HS-27A (cell line): ENCODE measurements at places on chromosomes 6 and 20.

GRCh38 chr20:62235001-62235776 lies 3.1 kb upstream of the OSBPL2 start:
- DNase-seq, result no peak

DNA sequence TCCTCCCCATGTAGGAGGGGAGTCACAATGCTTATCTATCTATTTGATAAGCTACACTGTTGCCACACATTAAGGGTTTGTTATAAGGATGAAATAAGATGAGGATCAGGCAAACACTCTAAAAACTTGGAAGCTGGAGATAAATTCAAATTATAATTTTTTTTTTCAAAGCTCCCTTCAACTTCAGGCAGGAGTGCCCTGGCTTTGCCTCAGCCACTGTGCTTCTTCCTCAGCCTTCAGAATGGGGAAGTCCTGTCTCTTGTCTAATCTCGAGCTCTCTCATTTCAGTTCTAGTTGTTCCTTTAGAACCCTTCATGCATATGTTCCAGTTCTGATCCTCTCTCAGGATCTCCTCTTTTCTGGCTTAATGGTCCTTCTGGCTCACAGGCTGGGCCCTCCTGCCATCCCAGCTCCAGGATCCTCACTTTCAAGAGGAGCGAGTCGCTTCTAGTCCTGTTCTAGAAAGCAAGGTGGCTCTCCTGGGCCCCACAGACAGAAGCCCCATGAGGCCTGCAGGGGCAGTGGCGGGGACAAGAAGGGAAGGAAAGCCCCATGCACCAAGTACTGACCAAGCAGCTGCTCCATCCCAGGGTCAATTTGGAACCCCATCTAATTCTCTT lies 164.3 kb downstream of the VEGFA start:
- no peak for DNase-seq

DNA sequence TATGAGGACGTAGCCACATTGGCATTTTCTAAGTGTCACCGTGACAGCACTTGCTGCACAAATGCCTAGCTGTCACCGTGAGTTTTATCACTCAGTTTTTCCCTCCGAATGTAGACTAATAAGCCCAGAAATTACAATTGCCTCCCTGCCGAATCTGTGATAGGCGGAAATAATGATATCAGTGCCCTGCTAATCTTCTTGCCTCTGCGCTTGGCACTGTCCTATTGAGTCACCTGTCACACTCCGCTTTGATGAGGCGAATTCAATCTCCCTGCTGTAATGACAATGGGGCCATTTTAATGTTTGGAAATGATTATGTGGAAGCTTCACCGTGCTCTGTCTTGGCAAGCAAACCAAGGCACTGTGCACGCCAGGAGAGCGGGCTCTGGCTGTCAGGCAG lies 112.8 kb downstream of the LINC00237 start:
- DNase-seq, result no peak

- no peak for DNase-seq
Observed at GRCh38 chr6:56437171-56437900, 190.0 kb upstream of the COL21A1 start.

- DNase-seq, result peak; percentile 99
Observed at GRCh38 chr20:33666293-33667244, at the start of gene ACTL10. ACTL10 (plus strand) TSS chr20:33666943; CDS start chr20:33667498, 555 bp downstream.

DNA sequence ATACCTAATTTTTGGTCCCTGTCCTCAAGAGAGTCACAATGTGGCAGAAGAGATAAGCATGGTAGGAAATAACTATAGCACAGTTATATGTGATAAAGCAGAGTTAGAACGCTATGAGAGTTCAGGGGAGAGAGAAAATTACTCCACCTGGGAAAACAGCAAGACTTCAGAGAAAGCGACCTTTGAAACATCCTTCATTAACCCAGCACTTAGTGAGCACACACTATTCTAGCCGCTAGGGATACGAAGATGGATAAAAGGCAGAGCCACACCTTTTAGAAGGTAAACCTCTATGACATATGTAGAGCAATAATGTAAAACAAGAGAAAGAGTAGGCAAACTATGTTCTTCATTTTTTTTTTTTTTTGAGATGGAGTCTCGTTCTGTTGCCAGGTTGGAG lies 264.3 kb downstream of the PTPRK start:
- DNase-seq, result no peak

GRCh38 chr6:142045380-142046278 lies 87.1 kb upstream of the GJE1 start:
- DNase-seq, result no peak
